NCI-H1436 treated with DMSO at 0.1 percent for 48 hours (cell line): ENCODE measurements at places on chromosomes 5 and 9.

DNA sequence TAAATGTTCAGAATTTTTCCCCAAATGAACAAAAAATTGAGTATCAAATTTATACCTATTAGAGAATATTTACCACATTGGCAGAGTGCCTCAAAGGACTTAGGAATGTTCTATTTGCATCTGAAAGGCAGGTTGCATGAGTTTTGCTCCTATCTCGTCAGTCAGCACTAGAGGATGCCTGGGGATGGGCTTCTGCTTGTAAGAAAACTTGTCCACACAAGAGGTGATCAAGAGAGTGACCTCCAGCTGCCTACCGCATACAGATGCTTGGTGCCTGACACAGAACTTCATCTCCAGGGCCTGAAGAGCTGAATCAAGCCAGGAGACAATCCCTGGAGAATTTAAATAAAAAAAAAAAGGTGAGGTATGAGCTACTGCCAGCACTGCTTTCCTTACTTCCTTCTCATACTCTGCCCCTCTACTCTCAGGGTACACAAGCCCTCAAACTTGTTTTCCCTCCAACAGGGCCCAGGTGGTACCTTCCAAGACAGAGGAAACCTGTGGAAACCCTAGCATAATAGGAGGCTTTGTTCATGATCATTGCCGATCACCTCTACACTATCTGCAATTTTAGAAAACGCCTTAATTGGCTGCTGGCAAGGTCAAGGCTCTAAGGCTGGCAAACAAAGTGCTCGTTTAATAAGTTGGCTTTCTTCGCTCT lies 166.6 kb downstream of the ELAVL2 start:
- no peak for DNase-seq

- DNase-seq = no peak
These were observed 32.1 kb upstream of the SH3PXD2B start for GRCh38 chr5:172486451-172486850.

- DNase-seq = no peak
These were observed 48.6 kb downstream of the SHB start for GRCh38 chr9:38020151-38021076.

GRCh38 chr5:8908055-8908683 lies 637.7 kb downstream of the SEMA5A start:
- no peak for DNase-seq

DNA sequence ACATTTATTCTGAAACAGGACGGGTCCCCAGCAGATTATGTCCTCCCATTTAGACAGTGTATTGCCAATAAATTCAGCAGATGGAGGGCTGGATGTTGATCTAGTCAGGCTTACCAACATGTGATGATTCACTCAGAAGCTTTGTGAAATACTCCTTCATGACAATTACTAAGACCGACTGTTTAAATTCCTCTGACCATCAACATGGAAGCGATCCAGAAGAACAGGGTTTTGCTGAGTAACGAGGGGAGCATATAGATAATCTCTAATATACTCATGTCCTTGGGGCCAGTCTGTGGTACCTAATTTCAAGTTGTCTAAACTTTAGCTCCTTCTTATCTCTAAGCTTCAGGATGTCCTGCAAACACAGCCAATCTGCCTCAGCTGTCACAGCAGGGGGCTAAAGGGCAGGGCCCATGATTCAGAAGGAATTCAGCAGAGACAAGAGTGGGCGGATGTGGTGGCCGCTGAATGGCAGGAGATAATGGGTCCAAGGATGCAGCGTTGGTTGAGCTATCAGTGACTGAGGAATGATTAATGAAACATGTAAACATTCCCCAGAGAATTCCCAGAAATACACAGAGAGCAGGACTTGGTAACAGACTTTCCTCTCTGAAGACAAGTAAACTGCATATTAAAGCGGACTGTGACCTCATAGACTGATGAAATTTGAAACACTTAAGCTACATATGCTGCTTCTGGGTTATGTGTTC lies 109.4 kb downstream of the ANKRD55 start:
- DNase-seq = no peak

GRCh38 chr5:371811-372555 lies 50.5 kb downstream of the AHRR start:
- no peak for DNase-seq

DNA sequence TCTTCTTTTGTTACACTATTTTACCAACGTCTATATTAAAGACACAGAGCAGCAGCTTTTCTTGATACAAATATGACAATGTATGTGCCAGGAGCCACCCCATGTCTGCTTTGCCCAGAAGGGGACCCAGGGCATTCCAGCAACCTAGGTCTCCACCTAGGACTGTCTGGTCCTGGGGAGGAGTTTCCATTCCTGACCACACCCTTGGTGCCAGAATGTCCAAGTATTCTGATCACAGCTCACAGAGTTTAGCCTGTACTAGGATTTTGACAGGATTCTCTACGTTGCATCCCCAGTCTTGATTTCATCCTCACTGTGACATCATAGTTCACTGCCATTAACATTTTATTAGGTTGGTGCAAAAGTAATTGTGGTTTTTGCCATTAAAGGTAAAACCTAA lies 224.7 kb downstream of the SREK1 start:
- no peak for DNase-seq

DNA sequence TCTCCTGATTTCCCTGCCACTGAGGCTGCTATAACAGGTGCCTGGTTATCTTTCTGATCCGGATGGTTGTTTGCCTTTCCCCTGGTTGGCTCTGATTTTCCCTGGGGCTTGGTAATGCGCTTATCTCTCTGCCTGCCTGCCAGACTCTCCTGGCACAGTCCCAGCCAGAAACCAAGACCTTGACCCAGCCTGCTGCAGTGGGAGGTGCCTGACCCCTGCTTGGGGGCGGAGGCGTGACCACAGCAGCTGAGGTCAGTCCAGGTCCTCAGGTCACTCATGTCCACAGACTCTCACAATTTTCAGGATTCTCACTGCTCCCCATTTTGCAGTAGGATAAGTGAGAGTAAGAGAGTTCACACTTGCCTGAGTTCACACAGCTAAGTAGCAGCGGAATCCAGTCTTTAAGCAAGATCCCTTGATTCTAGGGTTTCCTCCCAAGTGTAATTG lies 24.4 kb upstream of the SYNPO start:
- DNase-seq = no peak

DNA sequence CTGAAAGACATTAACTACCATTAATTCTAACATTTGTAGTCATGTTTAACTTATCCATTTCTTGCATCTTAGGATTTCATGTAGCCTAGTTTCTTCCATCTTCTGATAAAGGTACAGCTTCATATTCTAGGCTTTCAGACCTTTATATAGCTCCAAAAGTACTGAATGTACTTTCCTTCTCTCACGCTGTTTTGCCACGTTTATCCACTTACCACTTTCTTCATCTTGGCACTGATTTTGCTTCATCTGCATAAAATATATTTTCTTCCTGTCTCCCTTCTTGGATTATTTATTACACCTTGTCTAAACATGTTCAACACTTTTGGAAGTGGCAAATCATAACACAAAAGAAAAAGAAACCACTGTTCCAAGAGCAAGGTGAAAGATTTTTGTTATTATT lies 553.8 kb downstream of the DTWD2 start:
- no peak for DNase-seq

DNA sequence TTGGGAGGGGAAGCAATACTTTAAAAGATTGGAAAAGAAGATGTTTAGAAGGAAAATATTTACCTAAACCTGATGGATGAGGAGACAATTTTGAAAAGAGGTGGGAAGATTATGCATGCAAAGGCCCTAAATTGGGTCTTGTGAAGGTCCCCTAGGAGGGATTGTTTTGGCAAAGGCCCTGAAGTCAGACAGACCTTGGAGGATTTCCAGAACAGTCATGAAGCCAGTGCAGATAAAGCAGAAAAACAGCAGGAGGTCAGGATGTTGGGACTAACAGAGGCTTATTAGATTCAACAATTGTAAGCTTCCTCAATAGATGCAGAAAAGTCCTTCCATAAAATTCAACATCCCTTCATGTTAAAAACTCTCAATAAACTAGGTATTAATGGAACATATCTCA lies 361.0 kb upstream of the CDH6 start:
- DNase-seq = no peak
